Nucleus accumbens (tissue), 56 donors: ENCODE measurements at places on chromosomes 7 and 10.

GRCh38 chr10:96626795-96627194 lies 40.0 kb upstream of the TM9SF3 start:
- DNase-seq: no peak

- DNase-seq: no peak
Measured at GRCh38 chr7:141133646-141134045, 59.8 kb downstream of the TMEM178B start.

- DNase-seq: no peak
Measured at GRCh38 chr7:121633186-121633585, 237.1 kb upstream of the FAM3C start.

GRCh38 chr10:77357185-77357584 lies 280.4 kb downstream of the KCNMA1 start:
- no peak for DNase-seq

DNA sequence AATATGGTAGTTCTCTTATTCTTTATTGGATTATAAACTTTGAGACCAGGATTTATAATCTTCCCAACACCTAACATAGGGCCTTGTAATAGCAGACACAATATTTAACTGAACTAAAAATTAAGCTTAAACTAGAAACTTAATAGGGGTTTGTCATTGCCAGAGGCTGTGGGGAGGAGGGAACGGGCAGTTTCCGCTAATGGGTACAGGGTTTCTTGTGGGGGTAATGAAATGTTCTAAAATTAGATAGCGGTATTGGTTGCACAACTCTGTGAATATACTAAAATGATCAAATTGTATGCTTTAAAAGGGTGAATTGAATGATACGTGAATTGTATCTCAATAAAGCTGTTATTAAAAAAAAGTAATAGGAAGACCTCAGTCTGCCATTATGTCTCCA lies 45.4 kb downstream of the NT5C2 start:
- DNase-seq: no peak
